ENCODE measurements at places on chromosomes 3 and 15. TPM values are rescaled to one million over a fixed set of nuclear protein-coding genes. Genes with fewer than 3 reads are reported as not detected.

The KLHL40 gene
- total RNA-seq, result not detected

- peak; percentile 43 for DNase-seq
Observed at GRCh38 chr3:153138276-153139210, 23.5 kb upstream of the RAP2B start.

GRCh38 chr3:184348057-184348382 lies 10.6 kb downstream of the FAM131A start:
- DNase-seq, result no peak

The TP63 gene
- not detected for total RNA-seq

GRCh38 chr3:63949005-63949404 lies 36.8 kb upstream of the SCAANT1 start:
- no peak for DNase-seq

The UBA3 gene
- 78.8 TPM for total RNA-seq

- DNase-seq, result no peak
Observed at GRCh38 chr3:185764163-185764979, 60.5 kb downstream of the IGF2BP2 start.

The COL6A6 gene
- 0.79 TPM for total RNA-seq
